ENCODE measurements at places on chromosomes 13 and 19.
A peak's percentile ranks its signal among the peaks of the same experiment; 100 is the strongest.

DNA sequence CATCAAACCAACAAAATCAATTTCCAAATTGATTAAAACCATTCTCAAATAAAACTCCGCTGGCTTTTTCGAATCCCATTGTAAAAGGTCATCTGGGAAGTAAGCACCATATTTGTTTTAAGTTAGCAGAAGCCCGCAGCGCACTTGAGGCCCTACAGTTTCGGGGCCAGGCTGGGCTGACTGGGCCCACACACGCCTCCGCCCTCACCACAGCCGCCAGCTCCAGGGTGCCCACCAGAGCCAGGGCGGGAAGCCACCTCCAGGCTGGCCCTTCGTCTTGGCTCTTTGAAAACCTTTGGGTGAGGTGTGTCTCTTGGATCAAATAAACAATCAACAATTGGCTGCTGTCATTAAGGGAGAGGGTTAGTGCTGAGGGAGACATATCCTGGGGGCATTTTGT lies 133.3 kb downstream of the SOX1 start:
- DNase-seq = no peak

DNA sequence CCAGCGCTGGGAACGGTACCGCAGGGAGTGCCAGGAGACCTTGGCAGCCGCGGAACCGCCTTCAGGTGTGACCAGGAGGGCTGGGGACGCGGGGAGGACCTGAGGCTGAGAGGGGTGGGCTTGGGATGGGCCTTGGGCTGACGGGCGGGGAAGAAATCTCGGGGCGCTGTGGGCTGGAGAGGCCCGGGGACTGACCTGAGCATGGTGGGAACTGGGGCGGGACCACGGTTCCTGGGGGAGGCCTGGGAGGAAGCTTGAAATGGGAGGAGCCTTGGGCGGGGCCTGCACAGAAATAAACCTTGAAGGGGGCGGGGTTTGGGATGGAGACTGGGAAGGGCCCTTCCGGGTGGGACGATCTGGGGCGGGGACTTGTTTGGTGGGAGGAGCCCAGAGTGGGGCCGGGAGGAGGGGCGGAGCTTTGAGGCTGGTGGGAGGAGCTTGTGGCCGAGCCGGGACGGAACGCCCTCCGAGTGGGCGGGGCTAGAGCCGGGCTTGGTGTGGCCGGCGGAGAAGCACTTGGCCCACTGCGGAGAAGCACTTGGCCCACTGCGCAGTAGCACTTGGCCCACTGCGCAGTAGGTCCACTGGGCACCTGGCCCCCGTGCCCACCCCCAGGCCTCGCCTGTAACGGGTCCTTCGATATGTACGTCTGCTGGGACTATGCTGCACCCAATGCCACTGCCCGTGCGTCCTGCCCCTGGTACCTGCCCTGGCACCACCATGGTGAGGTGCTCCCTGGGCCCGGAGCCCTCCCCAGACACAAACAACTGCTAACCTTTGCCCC lies 2.8 kb downstream of the GIPR start:
- peak; percentile 92 for DNase-seq

DNA sequence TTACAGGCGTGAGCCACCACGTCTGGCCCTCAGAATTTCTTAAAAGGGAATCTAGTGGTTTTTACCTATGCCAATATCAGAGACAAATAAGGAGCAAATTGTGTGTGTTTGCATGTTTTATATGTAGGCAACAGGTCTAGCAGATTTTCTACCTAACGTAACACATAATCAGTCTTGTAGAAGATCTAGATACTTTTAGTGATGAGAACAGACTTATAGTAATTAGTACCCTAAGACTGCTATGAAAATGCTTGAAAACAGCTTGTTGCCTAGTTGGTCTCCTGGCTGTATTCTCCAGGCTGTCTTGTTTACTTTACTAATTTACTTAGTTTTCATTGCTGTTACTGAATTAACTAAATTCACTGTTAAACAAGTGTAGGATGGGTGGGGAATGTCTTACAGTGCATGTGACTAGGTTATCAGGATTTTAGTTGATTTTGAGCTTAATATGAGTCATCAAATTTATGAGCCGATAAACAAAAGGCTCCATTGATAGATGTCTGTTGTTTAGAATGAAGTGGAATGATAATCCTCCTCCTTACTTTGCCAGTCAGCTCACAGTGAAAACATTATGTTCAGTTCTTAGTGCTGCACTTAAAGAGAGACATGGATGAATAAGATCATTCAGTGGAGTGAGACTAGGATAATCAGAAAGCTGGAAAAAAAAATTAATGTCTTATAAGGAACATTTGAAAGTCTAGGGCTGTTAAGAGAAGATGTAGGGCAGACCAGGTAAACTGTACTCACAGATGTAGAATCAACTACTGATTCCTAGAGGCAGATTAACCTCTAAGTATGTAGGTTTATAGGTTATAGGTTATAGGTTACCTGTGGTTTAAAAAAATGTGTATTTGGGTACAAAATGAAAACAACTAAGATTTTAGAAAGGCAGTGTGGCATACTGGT lies 22.4 kb downstream of the GTF2F2 start:
- peak; percentile 16 for DNase-seq

DNA sequence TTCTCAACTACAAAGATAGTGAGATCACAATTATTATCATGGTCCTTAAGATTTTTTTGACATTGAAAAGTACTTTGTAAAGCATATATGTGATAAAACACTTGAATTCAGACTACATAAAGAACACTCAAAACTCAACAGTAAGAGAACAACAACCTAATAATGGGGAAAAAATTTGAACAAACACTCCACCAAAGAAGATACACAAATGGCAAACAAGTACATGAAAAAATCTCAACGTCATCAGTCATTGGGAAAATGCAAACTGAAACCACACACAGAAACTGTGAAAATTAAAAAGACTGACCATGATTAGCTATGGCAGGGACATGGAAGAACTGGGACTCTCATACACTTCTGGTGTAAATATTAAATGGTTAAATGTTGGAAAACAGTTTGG lies 70.9 kb downstream of the SPRYD7 start:
- DNase-seq = no peak

- DNase-seq = no peak
Measured at GRCh38 chr19:46733690-46734292, 12.1 kb upstream of the FKRP start.

- peak; percentile 72 for DNase-seq
Measured at GRCh38 chr19:11355160-11356073, at the start of gene PLPPR2. TSS of gene PLPPR2 (plus strand) at chr19:11355432. CDS start at chr19:11357674, 2,242 bp downstream.

GRCh38 chr13:92535222-92536006 lies 691.2 kb upstream of the GPC6 start:
- DNase-seq = no peak

GRCh38 chr13:112781287-112781686 lies 91.4 kb downstream of the ATP11A start:
- no peak for DNase-seq

DNA sequence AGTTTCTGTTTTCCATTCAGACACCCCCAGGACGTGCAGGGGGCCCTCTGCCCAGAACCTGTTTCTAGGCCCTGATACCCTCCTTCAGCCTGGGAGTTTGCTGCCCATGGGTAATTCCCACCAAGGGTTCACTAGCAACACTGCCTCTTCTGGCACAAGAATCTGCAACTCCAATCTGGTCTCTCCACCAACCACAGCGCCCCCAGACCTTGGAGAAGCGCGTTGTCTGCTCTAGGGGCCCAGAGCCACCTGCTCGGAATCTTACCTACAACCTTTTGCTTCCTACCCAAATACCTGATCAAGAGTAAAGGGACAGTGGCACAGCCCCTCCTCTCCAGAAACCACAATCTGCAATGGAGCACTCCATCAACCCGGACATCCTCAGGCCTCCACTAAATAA lies 763 bp downstream of the ZNF180 start:
- DNase-seq = no peak

GRCh38 chr13:38530492-38530891 lies 156.4 kb upstream of the FREM2 start:
- no peak for DNase-seq

DNA sequence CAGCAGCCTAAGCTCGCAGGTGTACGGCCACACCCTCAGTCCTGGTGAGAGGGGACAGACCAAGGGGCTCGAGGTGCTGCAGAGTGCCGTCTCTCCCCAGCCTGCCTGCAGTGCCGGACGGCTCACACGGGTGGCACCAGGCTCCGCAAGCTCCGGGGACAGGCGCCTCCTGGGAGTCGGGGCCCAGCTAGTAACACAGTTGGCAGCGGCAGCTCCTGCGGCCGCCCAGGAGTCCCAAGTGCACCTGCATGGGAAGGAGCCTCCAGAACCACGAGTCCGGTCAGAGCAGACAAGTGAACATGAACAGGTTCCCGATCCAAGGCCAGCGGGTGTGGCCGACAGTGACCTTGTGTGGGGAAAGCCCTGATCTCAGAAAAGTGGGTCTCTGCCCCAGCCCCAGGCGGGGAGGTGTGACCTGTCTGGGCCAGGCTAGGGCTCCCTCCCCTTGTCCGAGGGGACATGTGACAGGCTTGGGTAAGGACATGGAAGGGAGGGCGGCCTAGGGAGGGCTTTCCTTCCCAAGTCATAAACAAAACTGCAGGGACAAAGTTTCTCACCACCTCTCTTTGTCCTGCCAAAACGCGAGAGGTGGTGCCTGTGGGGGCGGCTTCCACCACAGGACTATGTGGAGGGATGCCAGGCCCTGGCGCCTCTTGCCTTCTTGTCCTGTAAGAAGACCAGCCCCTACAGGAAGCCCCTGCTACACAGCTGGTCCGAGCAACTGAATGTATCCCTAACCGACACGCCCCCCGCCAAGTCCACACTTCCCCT lies 46.5 kb downstream of the MLLT1 start:
- DNase-seq = no peak

- peak; percentile 10 for DNase-seq
Measured at GRCh38 chr13:109593230-109593629, 193.2 kb downstream of the IRS2 start.

DNA sequence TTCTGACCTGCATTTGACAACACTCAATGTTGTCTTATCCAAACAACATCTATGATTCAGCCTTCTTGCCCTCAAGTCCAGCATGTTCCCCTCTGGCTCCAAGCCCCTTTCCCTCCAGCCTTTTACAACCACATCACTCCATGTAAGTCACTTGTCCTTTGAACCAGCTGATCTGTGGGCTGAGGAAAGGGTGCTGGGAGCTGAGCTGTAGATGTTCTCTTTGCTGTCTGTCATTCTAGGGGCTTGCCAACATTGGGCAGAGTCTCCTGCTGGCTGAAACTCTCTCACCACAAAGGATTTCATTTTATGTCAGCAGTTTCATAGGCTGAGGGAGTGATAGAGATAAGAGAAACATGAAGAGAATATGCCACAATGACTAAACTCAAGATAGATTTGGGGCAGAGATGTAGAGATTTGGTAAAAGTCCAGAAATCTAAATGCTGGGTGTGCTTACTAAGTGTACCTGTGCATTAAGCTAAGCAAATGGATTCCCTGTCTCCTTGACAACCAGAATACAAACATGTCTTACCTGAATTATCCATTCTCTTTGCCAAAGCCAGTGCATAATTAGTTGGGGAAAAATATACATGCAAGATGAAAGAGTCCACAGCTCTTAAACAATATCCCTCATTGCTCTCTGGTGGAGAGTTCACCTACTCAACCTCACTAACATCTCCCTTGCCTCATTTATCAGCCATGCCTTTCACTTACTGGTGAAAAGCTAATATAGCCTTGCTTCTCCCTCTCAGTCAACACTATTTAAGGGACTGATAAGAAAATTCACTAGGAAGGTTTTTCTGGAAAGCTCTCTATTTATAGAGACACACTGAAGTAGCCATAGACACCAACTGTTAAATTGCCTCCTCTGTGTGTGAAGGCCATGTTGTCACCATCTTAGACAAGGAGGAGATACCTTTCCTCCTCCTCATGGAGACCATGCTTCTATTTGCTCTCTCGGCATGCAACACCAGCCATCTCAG lies 175.5 kb upstream of the SERP2 start:
- DNase-seq = no peak

DNA sequence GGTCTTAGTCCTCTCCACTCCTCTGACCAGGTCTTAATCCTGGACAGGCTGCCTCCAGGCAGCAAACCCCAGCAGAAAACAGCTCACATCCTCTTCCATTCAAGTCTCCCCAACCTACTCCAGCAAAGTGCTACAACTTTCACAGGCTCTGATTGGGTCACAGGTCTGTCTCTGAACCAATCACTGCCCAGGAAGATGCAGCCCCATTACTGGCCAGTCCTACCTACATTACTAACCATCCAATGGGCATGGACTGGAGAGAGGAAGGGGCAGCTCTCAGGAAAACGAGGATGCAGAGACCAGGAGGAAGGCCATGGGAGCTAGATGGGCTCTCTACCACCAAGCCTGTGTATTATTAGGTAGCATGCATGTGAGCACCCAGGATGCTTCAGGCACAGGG lies 12.2 kb downstream of the MED26 start:
- no peak for DNase-seq

- DNase-seq = no peak
Measured at GRCh38 chr13:24093047-24093446, 67.5 kb upstream of the SPATA13 start.

- DNase-seq = no peak
Measured at GRCh38 chr19:5136073-5136855, 167.4 kb downstream of the KDM4B start.

GRCh38 chr13:86095351-86095750 lies 296.1 kb upstream of the SLITRK6 start:
- no peak for DNase-seq

DNA sequence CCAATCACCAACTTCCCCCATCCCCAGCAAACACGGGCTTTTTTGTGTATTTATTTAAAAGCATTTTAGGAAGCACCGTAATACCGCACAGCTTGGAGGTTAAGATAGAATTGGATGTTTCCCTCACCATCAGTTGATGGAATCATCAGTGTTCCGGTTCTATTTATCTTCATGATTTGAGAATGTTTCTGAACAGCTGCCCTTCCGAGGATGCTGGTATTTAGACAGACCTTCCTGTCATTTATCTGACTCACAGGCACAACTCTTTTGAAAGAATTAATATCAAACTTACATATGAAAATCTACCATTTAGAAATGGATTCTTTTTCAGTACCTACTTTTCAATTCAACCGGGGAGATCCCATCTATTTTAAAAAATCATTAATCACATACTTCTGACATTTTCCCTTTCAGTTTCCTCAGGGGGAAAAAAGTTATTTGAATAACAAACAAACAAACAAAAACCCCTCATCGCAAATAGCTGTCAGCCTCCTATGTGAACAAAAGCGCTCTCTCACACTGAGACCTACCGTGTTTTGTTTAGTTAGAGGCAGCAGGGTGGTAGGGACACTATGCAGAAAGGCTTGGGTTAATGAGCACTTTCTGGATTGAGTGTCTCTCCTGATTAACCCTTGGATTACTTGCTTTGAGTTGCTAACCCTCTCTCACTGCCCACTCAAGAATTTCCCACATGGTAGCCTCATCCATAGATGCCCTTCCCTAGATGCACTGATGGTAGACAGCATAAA lies 189.3 kb downstream of the TM9SF2 start:
- no peak for DNase-seq

- no peak for DNase-seq
Measured at GRCh38 chr19:48443731-48444128, 2.1 kb upstream of the GRWD1 start.

GRCh38 chr13:52968074-52968700 lies 60.4 kb upstream of the OLFM4 start:
- DNase-seq = peak; percentile 60
